ENCODE measurements at places on chromosomes 3 and 15.

DNA sequence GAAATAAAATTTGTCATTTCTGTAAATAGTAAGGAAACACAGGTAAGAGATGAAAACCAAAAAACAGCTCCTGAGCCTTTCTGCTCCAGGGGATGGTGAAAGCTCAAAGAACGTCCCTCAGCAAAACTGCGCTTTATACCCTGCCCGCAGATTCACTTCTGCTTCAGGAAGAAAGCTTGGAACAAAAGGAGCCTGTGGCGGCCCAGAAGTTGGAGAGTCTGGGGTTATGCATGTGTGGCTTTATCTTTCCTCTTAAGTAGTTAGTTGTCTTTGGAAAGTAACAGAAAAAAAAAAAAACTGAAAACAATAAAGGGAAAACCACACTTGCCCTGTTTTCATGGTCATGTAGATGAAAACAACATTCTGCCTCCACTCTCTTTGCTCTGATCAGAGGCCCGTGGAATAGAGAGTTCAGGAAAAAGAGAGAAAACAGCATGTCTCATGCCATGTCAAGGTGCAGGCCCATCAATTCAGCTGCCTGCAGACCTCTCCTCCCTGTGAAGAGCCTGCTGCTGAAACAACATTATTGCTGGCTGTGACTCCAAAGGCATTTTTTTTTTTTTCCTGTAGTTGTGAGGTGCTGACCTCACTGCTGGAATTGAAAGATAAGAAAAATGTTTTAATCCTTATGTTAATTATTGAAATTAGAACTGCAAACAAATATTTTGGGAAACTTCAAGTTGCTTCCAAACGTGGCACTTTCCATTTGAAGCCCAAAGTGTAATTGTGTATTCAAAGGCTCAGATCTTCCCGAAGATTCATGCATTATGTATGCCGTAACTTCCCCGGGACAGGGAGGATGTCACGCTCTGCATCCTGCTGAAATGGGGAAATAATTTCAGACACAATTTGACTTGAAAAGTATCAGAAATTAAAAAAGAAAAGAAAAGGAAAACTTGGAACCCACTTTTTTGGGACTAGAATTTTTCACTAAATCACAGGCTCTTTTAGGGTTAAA, 108.4 kb upstream of the ZNF385D start:
- no peak for DNase-seq

GRCh38 chr3:151275091-151275490, 3.3 kb downstream of the P2RY14 start:
- DNase-seq, result no peak

GRCh38 chr3:30477149-30477921, 129.1 kb upstream of the TGFBR2 start:
- no peak for DNase-seq

DNA sequence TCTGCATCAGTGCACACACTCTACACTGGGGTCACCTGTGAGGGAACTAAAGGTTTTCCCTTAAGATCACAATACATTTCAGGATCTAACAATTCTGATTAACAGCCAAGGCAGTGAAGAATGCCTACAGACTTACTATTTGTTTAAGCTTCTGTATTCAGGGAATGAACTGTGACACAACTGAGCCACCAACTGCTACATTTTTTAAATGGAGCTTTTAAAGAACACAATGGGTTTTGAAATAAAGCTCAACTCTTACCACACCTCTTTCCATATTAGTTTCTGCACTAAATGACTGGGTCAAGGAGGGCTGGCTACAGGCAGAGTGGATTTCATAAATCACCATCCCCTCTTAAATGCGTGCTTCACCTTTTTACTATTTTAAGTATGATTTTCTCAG, 100.2 kb downstream of the TMCC1 start:
- no peak for DNase-seq

- DNase-seq, result no peak
Measured at GRCh38 chr15:60752973-60753720, 274.2 kb upstream of the ICE2 start.

DNA sequence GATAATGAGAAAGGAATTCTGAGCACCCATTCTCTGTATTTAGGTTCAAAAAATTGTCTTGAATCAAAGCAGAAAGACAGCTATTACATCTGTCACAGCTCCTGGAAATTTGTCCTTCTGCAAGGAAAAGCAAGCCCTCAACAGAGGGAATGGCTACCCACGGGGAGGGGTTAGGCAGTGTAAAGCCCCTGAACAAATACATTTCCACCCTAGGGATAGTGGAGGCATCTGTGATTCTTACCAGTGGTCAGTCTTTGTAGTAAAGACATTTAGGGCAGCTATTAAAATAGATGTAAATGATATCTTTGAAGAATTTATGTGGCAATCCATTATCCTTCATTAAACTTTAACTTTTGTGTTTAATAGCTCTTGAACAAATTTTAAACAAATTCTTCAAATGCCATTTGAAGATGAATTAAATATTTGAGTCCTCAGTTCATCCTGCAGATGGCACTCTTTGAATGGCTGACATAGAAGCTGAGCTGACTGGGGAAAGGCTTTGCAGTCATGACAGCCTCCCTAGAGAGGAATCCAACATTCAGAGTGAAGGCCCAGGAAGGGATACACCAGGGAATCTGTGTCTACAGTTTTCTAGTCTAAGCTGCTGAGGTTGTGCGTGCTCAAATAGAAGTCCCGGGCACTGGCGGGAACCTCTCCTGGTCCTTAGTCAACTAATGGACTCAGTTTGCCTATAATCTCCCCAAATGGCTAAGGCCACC, 359.7 kb upstream of the ROPN1 start:
- DNase-seq, result no peak

- no peak for DNase-seq
Measured at GRCh38 chr15:93196135-93196670, 107.2 kb upstream of the RGMA start.

DNA sequence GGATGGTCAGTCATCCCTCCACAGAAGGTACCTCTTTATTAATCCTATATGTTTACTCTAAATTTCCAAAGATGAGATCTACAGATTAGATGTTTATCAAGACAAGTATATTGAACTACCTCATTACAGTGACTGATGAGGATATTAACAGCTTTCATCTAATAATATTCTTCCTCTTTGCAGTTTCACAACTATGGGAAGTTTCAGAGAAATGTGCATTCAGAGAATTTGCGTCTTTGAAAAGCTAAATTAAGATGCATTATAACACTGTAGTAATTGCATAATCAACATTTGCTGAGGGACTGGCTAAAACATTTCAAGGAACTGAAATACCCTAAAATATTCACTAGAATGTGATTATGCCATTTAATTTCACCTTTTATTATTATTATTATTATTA, 46.7 kb downstream of the MCF2L2 start:
- no peak for DNase-seq

- DNase-seq, result no peak
Measured at GRCh38 chr3:70775257-70775656, 462.8 kb upstream of the MDFIC2 start.

- no peak for DNase-seq
Measured at GRCh38 chr3:100269410-100270214, 8.8 kb downstream of the TBC1D23 start.

DNA sequence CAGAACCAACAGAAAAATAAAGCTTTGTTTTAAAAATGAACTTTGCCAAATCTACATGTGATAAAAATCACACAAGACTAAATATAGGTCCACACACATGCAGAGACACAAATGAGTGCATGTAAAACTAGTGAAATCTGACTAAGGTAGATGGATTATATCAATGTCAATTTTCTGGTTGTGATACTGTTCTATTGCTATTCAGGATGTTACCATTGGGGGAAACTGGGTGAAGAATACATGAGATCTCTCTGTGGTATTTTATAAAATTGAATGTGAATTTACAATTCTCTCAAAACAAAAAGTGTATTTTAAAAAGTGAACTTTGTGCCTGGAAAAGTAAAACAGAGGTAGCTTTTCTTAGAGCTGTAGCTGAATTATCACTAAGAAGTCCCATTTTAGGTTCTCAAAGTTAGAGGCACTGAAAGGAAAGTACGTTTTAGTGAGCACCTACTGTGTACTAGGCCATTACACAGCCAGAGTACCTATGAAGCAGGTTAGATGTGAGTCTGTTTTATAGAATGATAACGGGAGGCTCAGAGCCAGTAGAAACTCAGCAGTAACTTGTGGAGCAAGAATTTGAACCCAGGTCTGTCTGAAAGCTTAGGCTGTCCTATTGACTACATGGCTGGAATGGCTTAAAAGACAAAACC, 8.2 kb downstream of the GRAMD2A start:
- DNase-seq, result no peak

GRCh38 chr3:197381371-197381770, 83.0 kb upstream of the DLG1 start:
- DNase-seq, result no peak

- no peak for DNase-seq
Measured at GRCh38 chr3:9955067-9955502, 2.9 kb upstream of the PRRT3 start.

DNA sequence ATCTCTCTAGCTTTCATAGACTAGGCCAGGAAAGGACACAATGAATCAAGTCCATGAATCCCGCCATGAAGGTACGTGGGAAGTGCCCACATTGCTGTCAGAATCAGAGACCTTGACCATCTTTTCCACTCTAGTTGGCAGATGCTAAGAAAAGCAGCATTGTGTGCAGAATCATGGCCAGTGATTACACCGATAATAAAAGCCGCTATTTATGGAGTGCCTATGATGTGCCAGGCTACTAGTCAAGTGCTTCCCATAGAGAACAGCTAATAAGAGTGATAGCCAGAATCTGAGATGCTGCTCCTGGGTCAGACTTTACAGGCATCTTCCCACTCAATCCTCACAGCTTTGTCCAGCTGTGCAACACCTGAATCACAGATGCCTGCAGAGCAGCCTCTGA, 13.2 kb upstream of the RPL32 start:
- DNase-seq, result no peak

DNA sequence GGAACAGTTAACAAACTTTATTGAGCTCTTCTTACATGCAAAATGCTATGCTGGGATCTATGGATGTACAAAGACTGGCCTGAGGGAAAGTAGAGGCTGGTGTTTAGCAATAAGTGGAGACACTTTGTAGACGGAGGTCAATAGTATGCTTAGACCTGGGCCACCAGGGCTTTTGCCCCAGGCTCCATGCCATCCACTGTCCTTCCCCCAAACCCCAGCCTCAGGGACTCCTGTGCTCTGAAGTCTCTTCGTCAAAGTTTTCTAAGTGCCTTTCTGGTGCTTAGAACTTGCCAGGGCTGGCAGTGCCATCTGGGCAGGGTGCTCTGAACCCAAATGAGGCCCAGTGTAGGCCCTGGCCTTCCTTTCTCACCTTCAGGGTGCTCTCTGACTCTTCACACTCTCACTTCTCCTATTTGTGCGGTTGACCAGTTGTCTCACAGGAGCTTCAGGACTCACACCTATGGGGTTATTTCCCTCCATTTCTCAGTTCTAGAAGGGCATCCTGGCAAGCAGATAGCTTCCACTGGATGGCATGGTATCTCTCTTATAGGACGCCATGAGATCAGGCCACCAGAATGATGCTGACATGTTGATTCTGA, 21.8 kb upstream of the KCNAB1 start:
- no peak for DNase-seq

DNA sequence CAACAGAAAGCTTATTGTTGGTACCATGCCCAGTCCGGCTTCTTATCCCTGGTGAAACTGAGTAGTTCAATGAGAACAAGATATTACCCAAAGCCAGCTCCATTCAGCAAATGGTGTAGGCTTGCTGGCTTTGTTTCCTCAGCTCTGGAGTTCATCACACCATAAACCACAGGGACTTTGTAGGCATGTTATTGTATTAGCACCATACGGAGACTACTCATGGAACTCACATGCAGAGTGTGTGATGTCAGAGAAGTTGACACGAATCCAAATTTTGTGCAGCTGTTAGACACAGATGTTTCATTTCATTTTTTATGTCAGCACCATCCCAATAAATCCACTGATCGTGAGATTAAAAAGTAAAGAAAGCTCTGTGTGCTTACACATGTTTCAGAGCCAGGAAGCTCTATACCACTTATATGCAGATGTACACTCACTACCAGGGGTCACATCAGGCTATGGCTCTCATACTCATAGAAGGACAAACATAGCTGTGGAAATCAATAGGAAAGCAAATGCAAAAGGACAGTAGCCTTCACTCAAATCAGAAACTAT, 63.4 kb upstream of the LEKR1 start:
- DNase-seq, result no peak

GRCh38 chr15:67690936-67691335, 134.4 kb upstream of the SKOR1 start:
- no peak for DNase-seq

GRCh38 chr3:104982130-104982529, 384.6 kb upstream of the ALCAM start:
- DNase-seq, result no peak

- no peak for DNase-seq
Measured at GRCh38 chr3:28042707-28043106, 198.7 kb upstream of the CMC1 start.

DNA sequence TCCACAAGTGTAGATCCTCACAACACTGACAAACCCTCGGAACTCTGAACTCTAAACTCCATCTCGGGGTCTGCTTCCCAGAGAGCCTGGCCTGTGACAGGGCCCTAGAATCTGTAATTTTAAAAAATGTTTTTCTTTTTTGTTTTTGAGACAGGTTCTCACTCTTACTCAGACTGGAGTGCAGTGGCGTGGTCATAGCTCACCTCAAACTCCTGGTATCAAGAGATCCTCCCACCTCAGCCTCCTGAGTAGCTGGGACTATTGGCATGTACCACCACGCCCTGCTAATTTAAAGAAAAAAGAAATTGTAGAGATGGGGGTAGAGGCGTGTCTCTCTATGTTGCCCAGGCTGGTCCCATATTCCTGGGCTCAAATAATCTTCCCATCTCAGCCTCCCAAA, 26.2 kb downstream of the CRABP1 start:
- no peak for DNase-seq

GRCh38 chr15:35062738-35063099, 22.4 kb downstream of the NANOGP8 start:
- no peak for DNase-seq

- DNase-seq, result no peak
Measured at GRCh38 chr15:74272812-74273211, 36.7 kb downstream of the CCDC33 start.

DNA sequence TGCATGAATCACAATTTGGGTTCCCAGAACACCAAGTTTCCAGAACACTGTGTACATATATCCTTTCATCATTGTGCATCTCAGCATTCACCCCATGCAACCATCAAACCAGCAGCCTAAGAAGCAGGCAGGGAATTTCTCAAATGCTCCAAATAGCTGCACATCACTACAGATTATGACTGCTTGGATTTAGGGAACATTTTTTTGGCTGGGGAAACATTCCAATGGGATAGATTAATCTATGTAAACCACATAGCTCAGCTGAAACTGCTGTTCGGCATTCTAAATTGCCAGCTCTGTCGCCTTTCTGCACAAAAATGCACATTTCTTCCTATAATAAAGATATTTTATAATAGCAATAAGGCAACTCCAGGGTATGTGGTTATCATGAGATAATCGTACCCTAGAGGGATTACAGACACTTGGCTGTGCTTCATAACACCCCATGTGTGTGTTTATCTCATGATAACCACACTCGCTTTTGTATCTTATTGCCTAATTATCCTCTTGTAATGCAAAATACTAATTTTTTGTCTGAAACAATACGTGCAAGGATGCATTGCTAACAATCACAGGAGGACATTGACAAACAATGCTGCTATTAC, 483.7 kb upstream of the DPH6 start:
- no peak for DNase-seq
